SK-N-SH (cell line): ENCODE measurements at places on chromosomes 16 and 17. TPM values are rescaled to one million over a fixed set of nuclear protein-coding genes. Genes with fewer than 3 reads are reported as not detected.
A peak's percentile ranks its signal among the peaks of the same experiment; 100 is the strongest.

The ECI1 gene
- polyA plus RNA-seq, result 53.3 and 61.8 TPM in 2 replicates

DNA sequence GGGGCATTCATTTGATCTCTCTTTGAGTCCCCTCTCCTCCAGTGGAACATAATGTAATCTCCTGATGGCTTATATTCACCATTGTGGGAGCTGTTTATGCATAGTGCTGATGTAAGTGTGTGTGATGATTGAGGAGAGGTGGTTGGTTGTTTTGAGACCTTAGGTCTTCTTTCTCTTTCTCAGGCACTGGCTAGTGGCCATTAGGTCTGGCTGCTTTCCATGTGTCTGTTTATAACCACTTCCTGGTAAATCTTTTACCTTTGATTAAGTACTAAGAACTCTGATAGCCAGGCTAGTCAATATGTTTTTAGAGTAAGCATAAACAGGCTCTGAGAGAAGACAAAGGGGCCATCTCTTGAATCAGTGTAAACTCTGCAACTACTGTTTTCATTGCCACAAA, 27.9 kb downstream of the VAT1L start:
- peak; percentile 21 for DNase-seq

GRCh38 chr16:3938843-3939624, 58.5 kb upstream of the CREBBP start:
- peak; percentile 95 for DNase-seq

The PPM1E gene
- 0.08 and 0.34 TPM in 2 replicates for polyA plus RNA-seq

The DHX38 gene
- polyA plus RNA-seq, result 60.2 and 75.0 TPM in 2 replicates

DNA sequence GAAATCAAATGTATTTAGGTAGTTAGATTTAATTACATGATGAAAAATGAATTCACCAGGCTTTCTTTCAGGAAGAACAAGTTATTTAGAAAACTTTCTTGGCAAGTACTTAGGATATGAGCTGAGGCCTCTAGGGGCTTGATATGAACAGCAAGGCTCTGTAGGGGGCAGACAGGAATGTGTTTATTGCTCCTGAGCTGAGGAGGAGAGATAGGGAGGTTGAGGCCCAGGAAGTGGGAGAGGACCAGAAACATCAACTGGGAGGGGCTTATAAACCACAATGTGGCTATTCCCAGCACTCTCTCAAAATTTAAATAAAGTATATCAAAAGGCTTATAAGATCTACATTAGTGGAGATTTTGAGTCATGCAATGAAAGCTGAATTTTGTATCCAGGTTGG, 154.0 kb upstream of the MAF start:
- DNase-seq, result no peak

GRCh38 chr17:77186141-77186604, 45.4 kb downstream of the SEC14L1 start:
- DNase-seq, result no peak

The ACD gene
- polyA plus RNA-seq, result 31.3 and 37.8 TPM in 2 replicates

- DNase-seq, result no peak
Observed at GRCh38 chr16:52101246-52101645, 445.7 kb downstream of the TOX3 start.

DNA sequence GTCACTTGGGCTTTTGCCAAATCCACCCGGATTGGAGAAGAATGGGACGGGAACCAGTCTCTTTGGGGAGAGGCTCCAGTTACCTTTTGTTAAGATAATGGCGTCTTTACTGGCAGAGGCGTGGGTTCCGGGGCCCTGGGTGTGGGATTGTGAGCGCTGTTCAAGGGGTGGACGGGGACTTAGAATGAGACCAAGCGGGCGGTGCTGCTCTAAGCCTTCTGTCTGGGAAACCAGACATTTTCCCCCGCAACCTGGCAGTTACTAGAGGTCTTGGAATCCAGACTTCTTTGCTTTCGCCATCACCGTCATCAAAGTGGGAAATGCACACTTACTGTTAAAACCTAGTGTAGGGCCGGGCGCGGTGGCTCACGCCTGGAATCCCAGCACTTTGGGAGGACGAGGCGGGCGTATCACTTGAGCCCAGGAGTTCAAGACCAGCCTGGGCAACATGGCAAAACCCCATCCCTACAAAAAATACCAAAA, 706 bp downstream of the TEN1 start:
- no peak for DNase-seq

DNA sequence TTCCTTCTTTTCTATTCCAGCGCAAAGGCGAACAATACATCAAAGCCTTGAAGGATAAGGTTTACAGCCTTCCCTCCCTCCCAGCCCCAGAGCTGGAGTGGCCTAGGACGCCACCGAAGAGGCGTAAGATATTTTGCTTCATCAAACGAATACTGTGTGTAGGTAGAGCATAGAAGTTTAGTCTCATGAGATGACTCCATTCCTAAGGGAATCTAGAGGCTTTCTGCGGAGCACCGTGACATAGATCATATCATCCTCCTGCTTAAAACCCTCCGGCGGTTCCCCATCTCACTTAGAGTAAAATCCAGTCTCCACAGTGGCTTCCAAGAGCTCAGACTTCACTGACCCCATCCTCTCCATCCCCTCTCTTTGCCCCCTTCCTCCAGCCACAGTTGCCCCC, 191.9 kb downstream of the IRX3 start:
- no peak for DNase-seq

- DNase-seq, result no peak
Observed at GRCh38 chr16:16007743-16008111, 58.3 kb downstream of the ABCC1 start.

- no peak for DNase-seq
Observed at GRCh38 chr17:55416470-55417052, 5.1 kb downstream of the MMD start.

DNA sequence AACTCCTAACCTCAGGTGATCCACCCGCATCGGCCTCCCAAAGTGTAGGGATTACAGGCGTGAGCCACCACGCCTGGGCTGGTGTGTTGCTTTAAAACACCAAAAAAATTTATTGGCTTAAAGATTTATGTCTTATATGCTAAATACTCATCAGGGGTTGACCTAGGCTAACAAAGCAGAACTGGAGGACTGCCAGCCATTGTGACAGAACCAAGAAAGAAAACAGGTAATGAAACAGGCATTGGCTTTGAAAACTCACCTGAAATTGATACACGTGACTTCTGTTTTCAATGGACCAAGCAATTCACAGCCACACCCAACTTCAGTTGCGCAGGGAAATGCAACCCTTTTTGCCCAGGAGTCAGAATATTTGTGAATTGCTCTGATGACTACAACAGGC, 4.9 kb upstream of the PHAF1 start:
- DNase-seq, result no peak

DNA sequence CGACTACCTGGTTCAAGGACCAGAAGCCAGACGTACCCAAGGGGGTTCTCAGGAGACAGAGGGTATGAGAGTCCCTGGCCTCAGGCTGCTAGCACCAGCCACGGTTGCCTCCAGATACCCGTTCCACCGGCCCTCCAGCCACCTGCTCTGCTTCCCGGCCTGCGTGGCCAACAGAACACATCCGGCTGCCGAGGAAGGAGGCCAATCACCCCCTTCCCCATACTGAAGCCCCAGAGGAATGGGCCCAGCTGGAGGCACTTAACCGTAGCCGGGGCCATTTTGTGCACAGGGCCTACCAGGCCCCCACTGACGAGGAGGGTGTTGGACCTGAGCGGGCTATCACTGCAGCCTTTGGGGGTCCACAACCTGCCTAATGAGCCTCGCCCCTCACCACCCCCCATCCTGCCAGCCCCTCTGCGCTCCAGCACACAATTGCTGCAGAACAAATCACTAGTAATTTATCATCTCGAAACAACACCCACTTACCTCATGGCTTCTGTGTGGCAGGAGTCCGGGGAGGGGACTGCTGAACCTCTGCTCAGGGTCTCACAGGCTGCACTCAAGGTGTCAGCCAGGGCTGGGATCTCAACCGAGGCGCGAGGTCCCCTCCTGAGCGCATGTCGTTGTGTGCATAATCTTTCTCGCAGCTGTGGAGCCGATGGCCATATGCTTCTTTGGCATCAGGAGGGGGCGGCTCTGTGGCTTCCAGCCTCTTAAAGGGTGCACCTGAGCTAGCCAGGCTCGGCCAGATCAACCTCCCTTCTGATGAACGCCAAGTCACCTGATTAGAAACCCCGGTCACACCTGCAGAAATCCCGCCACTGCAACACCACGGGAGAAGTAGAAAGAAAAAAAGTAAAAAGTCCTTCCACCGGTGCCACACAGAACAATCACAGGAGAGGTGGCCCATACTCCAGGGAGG, 10.1 kb upstream of the KREMEN2 start:
- DNase-seq, result no peak

DNA sequence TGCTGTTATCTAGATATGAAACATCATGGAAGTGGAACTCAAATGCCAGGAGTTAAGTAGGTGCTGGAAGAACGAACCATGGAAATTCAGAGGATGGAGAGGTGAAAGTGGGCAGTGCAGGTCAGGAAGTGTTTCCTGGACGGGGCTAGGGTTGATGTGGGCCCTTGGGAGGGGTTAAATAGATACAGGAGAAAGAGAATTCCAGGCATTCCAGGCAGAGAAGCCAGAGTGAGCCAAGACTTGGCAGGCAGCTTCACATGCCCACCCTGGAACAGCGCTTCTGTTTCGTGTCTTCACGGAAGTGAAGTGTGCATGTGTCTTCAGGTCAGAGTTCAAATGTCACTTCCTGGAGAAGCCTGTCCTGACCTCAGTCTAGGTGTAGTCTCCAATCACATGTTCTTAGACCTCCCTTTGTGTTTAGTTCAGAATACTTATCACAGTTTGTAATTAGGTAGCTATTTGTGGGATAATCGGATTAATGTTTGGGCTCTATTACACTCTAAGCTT, 41.3 kb downstream of the GP2 start:
- DNase-seq, result no peak

- no peak for DNase-seq
Observed at GRCh38 chr16:21260870-21261791, 17.0 kb downstream of the CRYM start.

The TEKT3 gene
- 0.21 and 0.62 TPM in 2 replicates for polyA plus RNA-seq

The KCNG4 gene
- polyA plus RNA-seq, result 0.02 TPM in 1 of 2 replicates, not detected in the other

- DNase-seq, result peak; percentile 80
Observed at GRCh38 chr17:39244600-39245570, 19.1 kb upstream of the STAC2 start.
